ENCODE measurements at places on chromosomes 6 and 20. TPM values are rescaled to one million over a fixed set of nuclear protein-coding genes. Genes with fewer than 3 reads are reported as not detected.

DNA sequence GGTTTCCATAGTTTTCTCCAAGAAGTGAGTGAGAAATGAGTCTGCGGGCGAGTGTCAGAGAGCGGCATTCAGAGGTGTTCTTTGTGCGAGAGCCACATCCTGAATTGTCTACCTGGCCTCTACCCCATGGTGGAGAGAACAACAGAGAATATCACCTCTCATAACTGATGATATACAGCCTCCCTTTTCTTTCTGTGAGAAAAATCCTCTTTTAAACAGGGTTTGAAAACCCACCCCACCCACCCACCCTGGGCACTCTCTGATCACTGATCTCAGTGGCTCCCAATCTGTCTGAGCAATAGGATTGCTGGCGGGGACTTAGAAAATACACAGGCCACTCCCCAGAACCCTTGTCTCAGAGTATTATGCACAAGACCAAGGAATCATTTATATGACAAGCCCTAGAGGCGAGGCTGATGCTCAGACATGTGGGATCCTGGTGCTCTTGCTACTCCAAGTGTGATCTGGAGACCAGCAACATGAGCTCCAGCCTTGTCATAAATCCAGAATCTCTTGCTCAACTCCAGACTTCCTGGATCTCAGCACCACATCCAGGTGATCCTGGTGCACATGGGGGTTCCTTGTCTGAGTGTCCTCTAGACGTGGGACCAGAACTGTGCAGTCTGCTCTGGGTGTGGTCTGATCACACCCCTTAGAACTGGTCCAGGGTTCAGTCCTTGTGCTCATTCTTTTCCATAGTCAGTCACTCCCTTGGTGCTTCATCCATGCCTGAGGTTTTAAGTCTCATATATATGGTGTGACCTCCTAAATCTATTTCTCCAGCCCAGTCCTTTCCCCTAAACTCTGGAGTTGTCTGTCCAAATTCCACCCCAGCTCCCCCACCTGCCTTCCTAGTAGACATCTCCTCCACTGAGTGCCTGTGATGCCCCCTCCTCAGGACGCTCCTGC is 5.3 kb downstream of the HLA-B start:
- no peak for DNase-seq

GRCh38 chr6:25388776-25389175 is 109.6 kb downstream of the CARMIL1 start:
- no peak for DNase-seq

- DNase-seq: no peak
Measured at GRCh38 chr6:75430631-75431325, 62.8 kb downstream of the FILIP1 start.

- peak; percentile 45 for DNase-seq
Measured at GRCh38 chr6:139135578-139136545, 982 bp downstream of the HECA start.

- no peak for DNase-seq
Measured at GRCh38 chr20:50036703-50037102, 53.9 kb downstream of the SNAI1 start.

DNA sequence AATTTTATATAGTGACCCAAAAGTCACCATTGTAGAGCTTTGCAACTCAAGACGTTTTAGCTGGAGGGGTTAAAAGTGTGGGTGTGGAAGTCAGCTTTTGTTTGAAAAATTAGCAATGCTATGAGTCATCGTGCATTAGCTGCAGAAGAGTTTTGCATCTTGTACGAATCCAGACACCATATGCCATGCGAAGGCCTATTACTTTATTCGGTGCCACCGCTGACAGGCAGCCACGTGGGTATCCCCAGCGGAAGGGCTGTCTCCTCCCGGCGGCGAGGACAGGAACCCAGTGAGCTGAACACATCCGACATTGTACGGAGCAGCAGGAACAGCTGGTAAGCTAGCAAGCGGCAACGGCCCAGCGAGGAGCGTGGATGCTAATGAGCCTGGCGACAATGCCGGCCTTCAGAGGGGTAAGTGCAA is 84.4 kb downstream of the INSM1 start:
- DNase-seq: peak; percentile 92

DNA sequence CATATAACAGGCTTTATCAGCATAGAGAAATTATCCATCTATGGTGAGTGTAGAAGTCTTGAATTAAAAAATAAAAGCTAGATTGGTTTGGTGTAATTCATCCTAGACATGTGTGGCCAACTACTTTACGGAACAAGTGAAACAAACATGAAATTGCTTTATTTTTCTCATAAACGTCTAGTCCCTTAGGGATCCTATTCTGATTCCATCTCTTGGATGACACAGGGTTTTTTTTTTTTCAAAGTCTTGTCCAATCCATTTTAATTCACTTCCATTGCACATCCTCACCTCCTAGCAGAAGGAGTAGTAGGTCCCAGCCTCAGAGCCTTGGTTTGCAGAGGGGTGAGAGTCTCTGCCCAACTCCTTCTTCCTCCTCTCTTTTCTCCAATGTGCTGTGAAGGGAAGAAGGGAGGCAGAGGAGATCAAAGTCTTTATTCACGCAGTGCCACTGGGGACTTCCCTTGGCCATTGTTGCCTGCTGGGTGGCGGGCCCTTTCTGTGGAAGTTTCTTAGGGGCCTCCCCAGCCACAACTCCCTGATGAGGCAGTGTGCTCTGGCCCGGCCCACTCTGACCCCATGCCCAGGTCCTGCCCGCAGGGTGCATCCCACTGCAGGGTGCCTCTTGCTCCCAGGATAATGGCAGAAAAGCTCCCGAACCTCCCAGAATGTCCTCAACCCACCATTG is 104.4 kb upstream of the SNX9 start:
- DNase-seq: no peak

DNA sequence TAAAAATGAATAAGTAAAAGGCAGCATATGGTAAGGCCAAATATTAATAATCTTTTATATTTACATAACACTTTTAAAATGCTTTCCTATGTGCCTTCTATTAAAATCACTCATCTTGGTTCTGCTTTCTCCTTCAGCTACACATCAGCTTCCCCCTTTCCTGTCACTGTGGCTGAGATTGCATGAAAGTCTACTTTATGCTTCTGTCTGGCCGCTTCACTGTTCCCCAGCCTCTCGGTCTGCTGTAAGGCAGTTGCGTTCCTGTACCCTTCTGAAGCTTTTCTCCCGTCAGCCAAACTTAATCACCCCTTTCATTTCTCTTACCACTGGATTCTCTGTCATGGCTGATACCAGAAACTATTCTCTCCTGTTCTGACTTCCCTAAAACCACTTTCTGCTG is 34.6 kb downstream of the SOX4 start:
- no peak for DNase-seq

GRCh38 chr6:106152952-106153351 is 66.8 kb downstream of the PRDM1 start:
- DNase-seq: no peak

DNA sequence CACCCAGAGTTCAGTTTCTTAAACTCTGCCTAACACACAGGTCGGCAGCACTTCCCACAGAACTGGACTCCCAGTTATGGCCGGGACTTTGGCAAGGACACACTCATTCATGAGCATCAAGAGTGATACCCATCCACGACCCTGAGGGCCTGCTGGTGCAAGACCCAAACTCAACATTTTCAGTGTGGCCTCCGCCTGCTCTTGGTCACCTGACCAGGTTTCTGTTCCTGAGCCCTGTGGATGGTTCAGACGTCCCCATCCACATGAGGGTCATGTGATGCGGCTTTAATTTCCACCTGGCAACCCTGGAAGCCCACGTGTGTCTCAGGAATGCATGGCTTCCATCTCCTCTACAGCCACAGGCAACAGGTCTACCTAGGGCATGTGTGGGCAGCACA is 245.3 kb downstream of the DLL1 start:
- no peak for DNase-seq

- no peak for DNase-seq
Measured at GRCh38 chr6:154653853-154654252, 79.4 kb upstream of the SCAF8 start.

DNA sequence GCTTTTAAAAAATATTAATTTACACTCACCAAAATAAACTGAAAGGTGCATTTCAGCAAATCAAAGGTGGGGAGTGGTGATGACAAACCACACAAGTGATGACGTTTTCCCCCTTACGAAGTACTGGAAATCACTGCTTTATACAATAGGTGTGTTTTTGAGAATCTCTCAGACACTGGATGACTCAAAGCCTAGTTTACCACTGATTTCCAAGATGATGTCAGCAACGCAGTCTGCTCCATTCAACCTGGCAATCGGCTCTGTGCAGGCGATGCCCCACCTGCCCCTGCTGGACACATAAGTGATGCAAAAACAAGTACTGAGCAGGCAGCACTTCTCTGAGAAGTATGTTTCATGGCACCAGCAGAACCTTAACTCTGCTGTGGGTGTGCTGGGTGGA is 114.4 kb downstream of the SOD2 start:
- no peak for DNase-seq

- DNase-seq: peak; percentile 84
Measured at GRCh38 chr6:132797951-132798868, at the start of gene SLC18B1. TSS of gene SLC18B1 (minus strand) at chr6:132798637. CDS start at chr6:132798456, 181 bp downstream.

GRCh38 chr20:22719167-22719591 is 134.8 kb upstream of the FOXA2 start:
- peak; percentile 4 for DNase-seq

DNA sequence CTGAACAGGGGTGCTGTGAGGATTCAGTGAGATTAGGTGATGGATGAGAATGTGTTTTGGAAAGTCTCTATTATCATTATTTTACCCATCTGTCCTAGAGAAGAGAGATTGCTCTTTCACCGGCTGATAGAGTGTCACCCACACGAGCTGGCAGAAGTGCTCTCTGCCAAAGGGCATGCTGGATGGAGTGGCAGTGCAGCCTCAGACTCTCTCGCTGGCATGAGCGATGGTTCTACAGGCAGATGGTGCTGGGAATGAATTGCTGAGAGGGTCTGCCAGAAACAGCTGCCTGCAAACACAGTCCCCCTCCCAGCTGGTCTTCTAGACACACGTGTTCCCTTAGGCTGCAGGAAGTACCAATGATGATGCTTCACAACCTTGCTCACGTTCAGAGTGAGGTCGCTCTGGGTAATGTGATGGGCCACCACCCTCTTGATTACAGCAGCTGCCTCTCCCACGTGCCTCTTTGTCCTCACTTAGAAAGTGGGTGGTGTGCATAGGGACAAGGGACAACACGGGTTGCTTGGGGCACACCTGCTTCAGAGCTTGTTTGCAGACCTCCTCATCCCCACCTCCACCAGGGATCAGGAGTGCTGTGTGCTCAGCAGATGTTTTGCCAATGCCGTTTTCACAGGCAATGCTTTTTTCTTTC is 84.7 kb downstream of the FOXA2 start:
- no peak for DNase-seq

DNA sequence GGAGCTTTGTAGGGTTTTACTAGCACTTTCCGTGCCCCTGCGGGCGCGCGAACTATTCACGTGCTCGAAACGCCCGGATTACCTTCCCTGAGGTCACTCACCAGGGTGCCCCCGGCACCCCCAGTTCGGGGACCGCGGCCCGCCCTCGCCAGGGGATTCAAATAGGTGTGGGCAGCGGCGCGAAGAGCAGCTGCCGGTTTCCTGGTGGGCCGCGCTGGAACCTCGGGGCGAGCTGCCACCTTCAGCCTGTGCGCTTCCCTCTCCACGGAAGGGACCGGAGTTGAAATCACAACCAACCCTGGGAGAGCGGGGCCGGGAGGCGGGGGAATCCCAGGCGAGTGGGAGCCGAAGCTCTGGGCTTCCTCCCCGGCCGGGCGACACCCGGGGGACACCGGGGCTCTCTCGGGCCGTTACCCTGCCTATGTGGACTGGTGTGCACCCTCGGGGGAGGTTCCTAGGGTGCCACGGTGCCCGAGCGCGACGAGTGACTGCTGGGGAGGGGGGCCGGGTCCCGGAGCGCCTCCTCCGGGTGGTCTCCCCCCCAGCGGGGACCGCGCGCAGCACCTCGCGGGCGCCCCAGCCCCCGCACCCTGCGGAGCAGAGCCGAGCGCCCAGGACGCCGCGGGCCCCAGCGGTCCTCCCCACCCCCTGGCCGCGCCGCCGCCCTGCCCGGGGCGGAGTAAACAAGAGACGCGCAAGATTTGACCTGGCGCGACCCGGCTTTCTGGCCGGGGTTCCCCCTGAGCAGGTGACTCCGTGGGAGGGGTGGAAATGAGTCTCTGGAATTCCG is 2.1 kb upstream of the HIVEP2 start:
- DNase-seq: peak; percentile 74

DNA sequence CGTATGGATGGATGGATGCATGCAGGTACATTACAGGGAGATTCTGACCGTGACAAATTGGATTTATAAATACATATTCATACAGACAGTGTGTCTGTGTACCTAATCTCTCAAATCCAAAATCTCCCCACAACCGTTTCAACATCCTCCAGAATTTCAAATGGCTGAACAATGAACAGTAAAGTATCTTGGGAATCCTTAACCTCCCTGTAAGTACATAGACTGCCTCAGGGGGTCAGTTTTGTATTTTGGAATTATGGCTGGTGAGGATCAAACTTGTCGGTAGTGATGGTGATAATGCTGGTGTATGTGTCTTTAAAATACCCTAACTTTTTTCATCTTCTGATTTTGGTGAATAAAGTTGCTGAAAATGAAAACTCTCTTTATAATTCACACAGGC is 246.2 kb downstream of the FOXC1 start:
- no peak for DNase-seq

DNA sequence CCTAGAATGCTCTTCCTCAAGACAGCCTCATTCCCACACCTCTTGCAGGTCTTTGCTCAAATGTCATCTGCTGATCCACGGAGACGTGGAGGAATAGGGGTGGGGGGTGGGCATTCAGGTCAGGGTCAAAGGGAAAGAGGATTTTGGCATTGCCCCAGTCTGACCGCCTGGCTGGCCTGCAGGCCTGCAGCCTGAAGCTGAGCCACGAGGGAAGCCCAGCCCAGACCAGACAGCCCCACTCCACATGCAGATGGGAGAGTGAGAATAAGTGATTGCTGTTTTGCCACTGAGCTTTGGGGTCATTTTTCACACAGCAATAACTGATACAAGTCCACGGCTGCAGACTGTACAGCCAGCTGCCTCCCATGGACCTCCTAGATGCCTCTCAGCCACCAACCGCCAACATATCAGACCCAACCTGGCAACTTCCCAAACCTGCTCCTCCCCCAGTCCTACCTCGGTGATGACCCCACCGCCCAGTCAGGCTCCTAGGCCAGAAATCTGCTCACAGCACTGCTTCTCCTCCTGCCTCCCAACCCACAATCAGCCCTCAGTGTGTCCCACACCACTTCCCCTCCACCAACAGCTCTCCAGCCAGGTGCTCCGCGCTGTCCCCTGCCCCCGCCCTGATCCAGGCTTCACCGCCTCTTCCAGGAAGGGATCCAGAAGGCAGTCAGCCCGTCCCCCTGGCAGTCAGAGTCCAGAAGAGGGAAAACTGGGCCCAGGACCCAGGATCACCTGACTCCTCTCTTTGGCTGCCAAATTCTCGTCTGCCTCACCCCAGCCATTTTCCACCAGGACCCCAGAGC is 14.0 kb downstream of the KIAA1755 start:
- no peak for DNase-seq

ETV7 gene
- total RNA-seq: 0.19 TPM

TGM3 gene
- not detected for total RNA-seq

HNF4A gene
- not detected for total RNA-seq

SAMD5 gene
- total RNA-seq: 0.08 TPM

PGBD1 gene
- 10.5 TPM for total RNA-seq

THEMIS gene
- total RNA-seq: not detected

BCAS1 gene
- not detected for total RNA-seq

SPDEF gene
- 0.69 TPM for total RNA-seq

LST1 gene
- not detected for total RNA-seq

ECT2L gene
- 0.03 TPM for total RNA-seq

CASS4 gene
- 0.12 TPM for total RNA-seq

ZNF292 gene
- 39.8 TPM for total RNA-seq

Measured in GM23338 (cell line).